ENCODE measurements at places on chromosomes 2 and 18.
A peak's percentile ranks its signal among the peaks of the same experiment; 100 is the strongest.

DNA sequence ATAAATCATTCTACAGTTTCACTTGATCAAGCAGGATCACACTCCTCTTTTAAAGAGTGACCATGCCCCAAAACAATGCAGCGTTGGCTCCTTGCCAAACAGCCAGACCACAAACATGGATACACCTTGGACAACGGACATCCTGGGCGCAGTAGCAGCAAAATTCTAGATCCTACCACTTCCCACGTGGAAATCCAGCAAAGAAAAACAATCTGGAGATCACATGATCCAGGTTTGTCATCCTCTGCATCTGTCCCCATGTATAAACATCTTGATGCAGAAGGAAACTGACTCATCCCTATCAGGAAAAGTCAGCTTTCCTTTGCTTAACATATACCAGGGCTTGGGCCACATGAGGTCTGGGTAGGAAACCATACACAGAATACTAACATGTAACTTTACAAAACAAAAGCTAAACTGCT lies 53.1 kb downstream of the ZNF521 start:
- no peak for DNase-seq

DNA sequence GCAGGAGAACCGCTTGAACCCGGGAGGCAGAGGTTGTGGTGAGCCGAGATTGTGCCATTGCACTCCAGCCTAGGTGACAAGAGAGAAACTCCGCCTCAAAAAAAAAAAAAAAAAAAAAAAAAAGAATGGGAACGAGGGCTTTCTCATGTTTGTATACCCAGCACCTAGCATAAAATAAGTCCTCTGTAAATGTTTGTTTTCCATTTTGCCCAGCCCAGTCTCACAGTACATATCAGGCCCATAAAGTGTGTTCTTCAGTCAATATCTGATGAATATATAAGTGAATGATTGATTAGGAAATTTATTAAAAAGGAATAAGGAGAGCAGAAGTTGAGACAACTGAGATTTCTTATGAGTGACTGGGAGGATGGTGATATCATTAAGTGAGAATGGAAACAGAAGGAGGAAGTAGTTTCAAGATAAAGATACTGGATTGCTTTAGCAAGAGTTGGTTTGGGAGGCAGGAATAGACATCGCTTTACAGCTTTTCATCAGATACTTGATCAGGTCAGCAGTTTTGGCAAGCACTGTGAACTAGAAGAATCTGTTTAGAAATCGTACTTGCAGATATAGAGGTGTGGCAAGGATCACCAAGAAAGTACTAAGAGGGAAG lies 327.5 kb downstream of the KIAA1328 start:
- no peak for DNase-seq

DNA sequence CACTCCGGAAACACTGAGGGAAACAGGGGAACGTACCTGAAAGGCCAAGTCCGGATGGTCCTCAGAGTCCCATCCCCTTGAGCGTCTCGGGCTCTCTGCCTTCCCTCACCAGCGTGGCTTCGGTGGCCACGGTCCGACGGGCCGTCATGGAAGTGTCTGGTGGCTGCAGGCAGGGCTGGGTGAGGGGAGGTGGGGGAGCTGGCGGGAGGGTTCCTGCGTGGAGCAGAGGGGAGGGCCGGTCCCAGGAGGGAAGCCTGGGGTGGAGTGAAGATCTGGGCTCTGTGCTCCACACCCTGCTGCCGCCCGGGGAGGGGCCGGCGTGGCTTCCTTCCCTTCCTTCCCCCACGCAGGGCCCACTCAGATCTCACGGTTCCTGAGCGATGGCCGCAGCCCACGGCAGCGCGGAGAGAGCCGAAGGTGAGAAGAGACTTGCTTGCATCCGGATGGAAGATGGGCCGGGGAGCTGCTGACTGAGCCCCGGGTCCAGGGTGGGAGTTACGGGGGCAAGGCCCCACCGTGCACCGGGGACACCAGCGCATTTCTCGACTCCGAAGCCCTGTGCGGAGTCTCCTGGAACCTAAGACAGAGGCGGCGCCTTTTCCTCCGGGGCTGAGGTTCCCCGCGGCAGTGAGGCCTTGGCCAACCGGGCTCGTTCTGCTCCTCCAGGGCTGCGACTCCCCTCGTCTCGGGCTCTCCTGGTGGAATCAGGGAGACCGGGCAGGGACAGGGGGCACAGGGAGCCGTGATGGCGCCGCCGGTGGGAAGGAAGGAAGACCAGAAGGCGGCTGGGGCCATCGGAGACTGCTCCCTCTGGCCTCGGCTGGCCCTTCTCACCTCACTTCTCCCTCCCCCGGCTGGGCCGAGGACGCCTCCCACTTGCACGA lies 49.1 kb downstream of the KCNF1 start:
- no peak for DNase-seq

GRCh38 chr18:21979759-21980158 lies 189.6 kb upstream of the GATA6 start:
- no peak for DNase-seq

GRCh38 chr2:11031876-11032275 lies 120.1 kb downstream of the KCNF1 start:
- DNase-seq: no peak

GRCh38 chr18:35460736-35461161 lies 37.0 kb downstream of the INO80C start:
- DNase-seq: no peak

DNA sequence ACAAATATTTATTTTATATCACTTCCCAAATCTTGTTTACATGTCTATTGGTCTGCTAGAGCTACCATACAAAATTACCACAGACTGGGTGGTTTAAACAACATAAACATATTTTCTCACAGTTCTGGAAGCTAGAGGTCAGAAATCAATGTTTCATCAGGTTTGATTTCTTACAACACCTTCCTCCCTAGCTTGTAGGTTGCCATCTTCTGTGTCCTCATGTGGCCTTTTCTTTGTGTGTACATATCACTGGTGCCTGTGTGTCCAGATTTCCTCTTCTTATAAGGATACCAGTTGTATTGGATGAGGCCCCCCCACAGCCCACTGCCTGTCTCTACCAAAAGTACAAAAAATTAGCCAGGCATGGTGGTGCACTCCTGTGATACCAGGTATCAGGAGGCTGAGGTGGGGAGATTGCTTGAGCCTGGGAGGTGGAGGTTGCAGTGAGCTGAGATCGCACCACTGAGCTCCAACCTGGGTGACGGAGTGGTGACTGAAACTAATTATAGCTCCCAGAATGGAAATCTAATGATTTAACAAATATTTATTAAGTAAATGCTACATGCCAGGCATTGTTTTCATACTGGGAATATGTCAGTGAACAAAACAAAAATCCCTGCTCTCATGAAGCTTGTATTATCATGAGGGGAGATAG lies 13.6 kb downstream of the EML4 start:
- DNase-seq: no peak

DNA sequence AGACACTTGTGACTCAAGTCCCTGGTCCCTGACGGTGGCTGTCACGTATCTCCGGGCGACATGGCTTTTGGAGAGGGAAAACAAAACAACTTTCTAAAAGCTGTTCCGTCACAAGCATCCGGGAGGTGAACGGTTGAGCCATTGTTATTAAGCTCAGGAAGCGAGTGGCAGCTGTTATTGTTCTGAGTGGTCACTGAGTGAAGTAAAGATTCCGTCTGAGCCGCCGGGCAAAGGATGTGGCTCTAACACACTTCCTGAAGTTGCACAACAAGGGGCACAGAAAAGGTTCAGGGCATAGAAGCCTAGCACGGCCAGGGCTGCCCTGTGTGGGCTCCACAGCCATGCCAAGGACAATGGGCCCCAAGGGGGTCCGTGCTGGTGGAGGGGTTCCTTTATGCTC lies 24.3 kb downstream of the INPP5D start:
- DNase-seq: no peak

DNA sequence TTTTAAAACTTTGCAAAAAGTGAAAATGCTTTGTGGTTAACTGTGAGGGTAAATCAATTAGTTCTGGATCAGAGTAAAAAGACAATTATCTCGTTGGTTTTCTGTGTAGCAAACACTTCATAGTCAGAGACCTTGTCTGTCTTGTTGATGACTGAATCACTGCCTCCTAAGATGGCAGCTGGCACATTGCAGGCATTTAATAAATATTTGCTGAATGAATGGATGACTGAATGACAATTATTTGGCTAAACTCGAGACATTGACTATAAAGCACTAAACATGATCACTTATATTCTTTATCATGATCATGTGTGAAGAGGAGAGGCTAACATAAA lies 96.2 kb downstream of the MAIP1 start:
- DNase-seq: no peak

DNA sequence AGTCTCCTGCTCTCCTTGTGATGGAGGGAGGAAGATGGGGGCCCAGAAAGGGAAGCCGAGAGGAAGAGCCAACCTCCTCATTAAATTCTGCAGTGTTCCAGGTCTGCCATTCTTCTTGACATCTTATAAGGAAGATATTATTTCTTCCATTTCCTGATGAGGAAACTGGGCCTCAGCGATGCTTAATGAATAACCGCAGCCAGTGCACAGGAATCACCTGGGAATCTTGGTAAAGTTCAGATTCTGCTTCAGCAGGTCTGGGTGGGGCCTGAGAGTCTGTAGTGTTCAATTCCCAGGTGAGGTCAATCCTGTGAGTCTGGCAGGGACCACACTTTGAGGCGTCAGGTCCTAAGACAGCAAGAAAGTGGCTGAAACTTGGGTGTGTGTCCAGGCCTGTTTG lies 17.3 kb downstream of the PCARE start:
- no peak for DNase-seq

GRCh38 chr18:43524260-43524659 lies 247.0 kb upstream of the SYT4 start:
- no peak for DNase-seq

DNA sequence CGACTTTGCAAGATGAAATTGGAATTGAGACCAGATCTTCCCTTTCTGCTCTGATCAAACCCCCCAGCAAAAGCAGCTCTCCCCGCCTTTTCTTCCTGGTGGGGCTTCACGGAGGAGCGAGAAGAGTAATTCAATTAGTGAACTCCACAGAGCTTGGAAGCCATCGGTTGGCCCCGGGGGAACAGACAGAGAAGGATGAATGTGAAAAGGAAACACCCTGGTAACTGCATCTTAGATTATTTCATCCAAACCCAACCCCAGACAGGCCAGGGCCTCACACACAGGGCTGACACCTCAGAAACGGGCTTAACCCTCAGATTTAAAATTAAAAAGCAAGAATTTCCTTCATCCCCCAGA lies 18.3 kb downstream of the SMAD7 start:
- no peak for DNase-seq

GRCh38 chr2:239882331-239882732 lies 142.8 kb downstream of the NDUFA10 start:
- peak; percentile 62 for DNase-seq

DNA sequence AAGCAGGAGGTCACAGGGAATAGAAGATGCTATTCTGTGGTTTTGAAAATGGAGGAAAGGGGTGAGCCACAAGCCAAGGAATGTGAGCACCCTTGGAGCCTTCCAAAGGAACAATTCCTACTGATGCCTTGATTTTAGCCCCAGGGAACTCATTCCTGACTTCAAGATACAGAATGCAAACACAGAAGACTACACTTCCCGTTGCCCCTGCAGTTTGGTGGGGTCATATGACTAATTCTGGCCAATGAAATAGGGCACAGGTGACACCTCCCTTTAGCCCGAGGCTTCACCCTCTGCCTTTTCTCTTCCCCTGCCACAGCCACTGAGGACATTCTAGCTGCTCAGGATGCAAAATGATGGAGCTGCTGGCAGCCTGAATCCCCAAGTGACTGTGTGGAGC lies 126.1 kb downstream of the INHBB start:
- DNase-seq: no peak

GRCh38 chr2:44980751-44981713 lies 28.2 kb downstream of the SIX2 start:
- no peak for DNase-seq

DNA sequence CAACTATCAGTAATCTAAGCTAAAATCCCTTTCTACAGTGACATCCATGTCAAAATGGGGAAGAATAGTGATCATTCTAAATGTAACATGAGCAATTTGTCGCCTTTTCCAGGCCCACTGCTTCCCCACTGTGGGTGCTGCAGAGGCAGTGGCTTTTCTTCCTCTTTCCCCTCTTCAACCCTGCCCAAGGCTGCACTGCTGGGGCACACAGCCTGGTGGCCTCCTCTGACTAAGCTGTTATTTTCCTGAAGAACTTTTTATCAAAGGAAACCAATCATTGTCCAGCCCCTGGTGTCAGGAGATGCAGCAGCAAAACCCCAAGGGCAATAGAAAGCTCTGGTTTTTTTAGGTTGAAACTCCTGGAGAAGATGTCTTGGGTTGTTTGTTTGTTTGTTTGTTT lies 117.6 kb upstream of the KLF7 start:
- DNase-seq: no peak

GRCh38 chr2:144459937-144460336 lies 60.0 kb downstream of the ZEB2 start:
- DNase-seq: no peak

DNA sequence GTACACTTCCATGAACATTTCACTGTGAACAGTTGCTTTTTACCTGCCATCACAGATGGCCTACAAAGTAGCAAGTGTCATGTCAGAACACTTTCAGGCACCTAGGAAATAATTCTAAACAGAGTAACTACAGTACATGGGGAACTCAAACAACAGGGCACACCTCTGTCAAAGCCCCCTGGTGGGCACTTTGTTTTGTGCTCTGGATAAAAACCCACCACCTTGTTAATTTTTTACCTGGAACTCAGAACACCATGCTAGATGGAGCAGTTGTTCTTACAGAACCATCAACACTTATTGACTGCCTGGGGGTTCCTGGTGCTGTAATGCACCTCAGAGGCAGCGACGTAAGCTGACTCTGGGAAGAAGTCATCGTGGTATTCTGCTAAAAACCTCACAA lies 2.3 kb downstream of the MSL3B start:
- no peak for DNase-seq

DNA sequence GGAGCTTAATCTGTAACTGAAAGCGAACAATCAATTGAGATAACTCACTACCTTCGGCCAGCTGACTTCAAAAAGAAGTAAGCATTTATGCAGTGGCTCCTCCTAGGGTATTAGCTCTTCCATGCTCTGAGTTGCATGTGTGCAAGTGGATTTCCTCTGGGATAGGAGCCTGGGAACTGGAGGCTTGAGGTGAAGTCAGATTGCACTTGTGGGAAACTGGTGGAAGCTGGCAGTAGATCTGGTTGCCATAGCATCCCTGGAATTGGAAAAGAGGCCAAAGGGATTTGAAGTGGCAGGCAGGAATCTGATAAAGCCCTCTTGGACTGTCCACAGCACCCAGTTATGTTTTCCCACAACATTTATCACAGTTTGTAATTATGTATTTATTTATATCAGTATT lies 50.6 kb upstream of the FMNL2 start:
- no peak for DNase-seq

DNA sequence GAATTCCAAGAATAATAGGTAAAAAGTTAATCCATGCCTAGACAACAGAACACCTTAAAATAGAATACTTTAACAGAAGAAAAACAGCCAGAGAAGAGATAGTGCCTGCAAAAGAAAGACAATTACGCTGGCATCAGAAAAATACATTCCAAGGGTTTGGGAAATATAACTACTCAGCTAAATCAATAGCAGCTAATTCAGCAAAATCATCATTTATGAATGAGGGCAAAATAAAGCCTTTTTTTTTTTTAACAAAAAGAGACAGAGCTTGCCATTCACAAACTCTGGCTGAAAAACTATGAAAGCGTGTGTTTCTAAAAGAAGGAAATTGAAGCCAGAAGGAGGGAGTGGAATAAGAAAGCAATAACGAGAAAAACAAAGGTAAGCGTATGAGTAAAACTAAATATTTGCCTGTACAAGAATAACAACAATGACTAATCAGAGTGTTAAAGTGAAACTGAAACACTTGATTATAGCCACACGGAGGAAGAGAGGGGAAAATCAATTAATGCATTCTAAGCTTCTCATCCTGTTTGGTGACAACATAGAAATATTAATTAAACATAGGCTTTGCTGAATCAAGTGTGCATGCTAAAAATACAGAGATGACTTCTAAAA lies 90.2 kb downstream of the EHD3 start:
- no peak for DNase-seq

GRCh38 chr18:70072678-70073077 lies 125.0 kb upstream of the CD226 start:
- DNase-seq: no peak
